Sciatic nerve (tissue), 2 donors: ENCODE measurements at places on chromosomes 5 and 9. TPM values are rescaled to one million over a fixed set of nuclear protein-coding genes. Genes with fewer than 3 reads are reported as not detected.

Gene CDC20B
- total RNA-seq: not detected

DNA sequence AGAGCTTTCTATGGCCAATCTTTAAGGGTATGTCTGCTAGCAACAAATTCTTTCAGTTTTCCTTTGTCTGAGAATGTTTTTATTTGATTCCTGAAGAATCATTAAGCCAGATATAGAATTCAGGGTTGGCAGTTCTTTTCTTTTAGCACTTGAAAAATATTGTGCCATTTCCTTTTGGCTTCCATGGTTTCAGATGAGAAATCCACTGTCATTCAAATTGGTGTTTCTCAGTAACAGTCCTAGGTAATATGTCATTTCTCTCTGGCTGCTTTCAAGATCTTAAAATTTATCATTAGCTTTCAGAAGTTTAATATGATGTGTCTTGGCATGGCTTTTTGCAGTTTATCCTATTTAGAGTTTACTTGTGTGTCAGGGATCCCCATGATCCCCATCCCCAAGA is 67.7 kb downstream of the TEX10 start:
- DNase-seq: no peak

- no peak for DNase-seq
These were observed 306.9 kb upstream of the ADAMTS16 start for GRCh38 chr5:4833104-4833738.

DNA sequence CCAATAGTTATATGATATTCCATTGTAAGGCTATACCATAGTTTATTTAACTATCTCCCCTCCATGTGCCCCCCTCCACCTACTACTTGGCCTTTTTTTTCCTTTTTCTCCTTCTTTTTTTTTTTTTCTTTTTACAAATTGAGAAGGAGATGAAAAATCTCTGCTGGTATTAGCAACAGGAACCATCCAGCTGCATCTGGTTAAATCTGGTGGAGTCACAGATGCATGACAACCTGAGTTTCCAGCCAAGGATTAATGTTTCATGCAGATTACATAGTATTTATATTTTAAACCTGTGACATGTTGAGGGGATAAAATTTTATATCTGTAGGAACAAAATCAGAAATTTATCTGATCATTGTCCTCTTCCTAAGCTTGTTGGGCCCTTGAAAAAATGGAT is 128.5 kb upstream of the IQGAP2 start:
- DNase-seq: no peak
